ENCODE measurements at places on chromosomes 1 and 21.
A peak's percentile ranks its signal among the peaks of the same experiment; 100 is the strongest.

DNA sequence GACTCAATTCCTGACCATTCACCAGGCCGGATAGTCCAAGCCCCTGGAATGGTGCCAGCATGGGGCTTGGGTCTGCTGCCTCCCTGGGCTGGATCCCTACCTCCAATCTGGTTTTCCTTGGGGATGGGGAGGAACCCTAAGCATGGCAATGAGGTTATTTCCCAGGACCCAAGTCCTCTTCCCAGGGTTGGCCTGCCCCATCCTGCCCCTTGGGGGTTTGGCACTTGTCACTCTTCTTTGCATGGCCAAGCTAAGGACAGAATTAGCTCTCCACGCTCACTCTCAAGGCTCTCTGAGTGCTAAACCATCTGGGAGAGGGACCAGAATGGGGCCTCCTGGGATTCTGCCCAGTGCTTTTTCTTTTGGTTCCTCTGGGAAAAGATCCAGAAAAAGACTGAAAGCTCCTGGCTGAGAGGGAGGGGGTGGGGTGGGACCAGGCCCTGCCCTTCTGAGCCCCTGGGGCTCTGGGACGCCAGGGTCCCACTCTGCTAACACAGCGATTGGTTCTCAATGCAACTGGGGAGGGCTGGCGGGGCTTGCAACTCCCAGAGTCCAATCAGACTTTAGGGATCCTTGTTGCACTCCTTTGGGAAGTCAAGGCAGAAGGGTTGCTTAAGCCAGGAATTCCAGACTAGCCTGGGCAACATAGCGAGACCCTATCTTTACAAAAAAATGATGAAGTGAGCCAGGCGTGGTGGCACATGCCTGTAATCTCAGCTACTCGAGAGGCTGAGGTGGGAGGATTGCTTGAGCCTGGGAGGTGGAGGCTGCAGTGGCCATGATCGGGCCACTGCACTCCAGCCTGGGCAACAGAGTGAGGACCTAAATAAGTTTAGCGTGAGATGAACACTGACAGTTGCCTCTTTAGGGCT is 52.7 kb downstream of the DHRS3 start:
- no peak for DNase-seq

DNA sequence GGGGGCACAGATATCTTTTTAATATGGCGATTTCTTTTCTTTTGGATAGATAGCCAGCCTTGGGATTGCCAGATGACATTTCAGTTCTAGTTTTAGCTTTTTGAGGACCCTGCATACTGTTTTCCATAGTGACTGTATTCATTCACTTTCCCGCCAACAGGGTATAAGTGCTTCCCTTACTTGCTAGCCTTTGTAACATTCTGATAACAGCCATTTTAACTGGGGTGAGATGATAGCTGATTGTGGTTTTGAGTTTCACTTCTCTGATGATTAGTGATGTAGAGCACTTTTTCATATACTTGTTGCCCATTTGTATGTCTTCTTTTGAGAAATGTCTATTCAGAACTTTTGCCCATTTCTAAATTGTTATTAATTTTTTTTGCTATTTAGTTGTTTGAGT is 151.9 kb downstream of the NTPCR start:
- DNase-seq: no peak

DNA sequence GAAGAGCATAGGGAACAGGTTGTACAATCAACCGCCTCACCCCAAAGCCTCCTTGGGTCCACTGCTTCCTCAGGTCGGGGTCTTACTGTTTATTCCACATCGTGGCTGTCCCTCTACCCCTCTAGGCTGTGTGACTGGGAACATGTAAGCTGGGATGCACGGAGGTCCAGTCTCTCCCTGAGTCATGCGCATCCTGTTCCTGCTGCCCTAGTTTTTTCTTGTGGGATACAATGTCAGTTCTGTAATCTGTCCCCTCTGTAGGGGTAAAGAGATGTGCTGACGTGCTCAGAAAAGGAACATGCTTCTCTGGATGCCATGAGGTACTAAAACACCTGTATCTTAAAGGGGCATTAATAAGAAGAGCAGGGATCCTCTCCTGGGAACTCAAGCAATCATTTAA is 66.2 kb downstream of the SLC45A1 start:
- DNase-seq: no peak

DNA sequence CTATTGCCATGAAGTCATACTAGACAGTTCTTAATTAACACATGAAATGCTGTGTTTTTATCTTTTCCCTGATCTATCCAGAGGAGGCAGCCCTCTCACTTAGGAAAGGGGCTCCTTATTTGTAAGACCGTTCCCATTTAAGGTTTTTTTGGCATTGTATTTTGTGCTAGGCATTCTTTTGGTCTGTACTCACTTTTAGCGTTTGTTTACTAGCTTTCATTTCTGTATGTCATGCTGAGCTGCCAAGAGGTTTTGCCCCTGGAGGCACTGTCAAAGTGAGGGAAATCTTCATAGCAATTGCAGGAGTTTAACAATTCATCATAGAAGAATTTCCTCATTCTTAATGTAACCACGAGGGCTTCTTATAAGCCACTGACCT is 59.5 kb downstream of the MTR start:
- no peak for DNase-seq

DNA sequence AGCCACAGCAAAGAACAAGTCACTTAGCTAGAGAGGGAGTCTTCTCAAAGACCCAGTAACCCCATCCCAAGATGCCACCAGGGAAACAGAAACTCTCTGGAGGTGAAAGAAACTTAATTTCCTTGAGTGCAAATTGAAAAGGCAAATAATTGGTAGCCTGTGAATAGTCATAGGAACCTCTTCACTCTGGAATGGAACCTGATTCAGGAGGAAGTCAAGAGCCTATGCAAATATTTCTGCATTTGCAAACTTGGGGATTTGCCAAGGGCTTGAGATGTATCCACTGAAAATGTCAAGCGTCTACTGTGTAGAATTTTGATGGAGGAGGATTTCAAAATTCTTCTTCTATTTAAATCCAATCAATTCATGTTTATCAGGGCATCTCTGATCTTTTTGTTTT is 5.7 kb downstream of the HIVEP3 start:
- no peak for DNase-seq

DNA sequence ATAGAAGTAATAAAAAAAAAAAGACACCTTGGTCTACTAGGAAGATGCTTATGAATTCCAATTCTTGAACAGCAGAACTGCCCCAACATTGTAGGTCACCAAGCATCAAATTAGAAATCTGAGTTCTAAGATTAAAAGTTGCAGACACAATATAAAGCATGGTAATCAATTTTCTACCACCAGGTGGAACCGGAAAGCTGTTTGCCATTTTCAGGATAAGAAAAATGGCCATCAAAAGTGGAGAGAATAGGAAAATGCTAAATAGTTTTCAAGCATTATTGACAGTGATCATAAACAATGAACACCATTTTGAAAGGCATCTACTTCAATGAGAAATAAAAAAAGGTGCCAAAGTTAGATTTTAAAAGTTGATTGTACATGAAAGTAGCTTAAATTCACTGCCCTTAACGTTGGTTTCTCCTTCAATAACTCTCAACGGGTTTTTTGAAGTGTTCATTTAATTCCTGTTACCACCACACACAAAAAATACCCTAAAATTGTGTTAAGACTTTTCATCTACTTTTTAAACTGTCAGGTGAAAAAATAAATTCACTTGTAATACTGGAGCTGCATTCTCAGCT is 252.9 kb downstream of the KCNT2 start:
- DNase-seq: no peak

- DNase-seq: no peak
These were observed 5.2 kb upstream of the PIGC start for GRCh38 chr1:172448995-172449584.

- DNase-seq: no peak
These were observed 6.3 kb upstream of the EXO1 start for GRCh38 chr1:241841691-241842090.

DNA sequence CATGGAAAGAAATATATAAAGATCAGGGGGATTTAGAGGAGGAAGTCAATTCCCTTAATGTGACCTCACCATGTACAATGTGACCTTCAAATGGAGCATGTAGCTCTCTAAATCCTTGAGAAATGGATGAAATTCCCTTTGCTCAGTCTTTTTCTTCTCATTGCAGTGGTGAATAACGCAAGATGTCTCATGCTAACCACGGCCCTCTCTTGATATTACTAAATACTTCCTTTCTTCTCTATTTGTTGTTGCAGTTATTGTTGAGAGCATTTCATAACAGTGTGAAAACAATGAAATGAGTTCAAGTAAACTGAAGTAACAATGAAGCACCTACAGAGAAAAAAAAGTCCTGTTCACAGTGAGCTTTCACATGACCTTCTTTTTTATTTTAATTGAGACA is 55.6 kb downstream of the ZNF281 start:
- DNase-seq: no peak

DNA sequence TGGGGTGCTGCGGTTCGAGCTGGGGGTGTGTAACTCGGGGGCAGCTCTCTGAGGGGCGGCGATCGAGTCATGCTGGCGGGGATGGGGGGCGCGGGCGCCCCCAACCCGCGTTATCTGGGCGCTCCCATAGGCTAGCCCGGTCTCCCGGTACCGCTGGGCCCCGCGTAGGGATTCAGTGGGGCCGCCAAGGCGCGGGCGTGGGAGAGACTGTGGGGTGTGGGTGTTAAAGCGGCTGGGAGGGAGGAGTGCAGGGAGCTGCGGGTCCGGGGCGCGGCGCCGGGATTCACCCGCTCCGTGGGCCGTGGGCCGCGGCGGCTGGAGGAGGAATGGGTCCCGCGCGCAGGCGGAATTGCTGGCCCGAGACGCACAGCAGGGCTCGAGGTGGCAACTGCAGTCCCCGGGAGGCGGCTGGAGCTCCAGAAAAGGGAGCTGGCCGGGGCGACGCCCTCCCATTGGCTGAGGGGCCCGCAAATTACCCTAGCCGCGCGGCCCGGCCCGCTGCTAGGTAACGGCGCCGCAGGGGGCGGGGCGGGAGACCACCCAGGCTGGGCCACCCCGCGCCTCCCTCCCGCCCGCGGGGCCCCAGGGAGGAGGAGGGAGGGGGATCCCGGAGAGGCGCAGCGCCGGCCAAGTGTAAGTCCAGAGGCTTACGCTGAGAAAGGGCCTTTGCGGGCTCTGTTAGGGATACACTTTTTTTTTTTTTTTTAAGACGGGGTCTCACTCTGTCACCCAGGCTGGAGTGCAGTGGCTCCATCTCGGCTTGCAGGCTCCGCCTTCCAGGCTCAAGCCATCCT is at the start of gene PTCH2:
Gene PTCH2, minus strand, starts transcription at position 392 of the 794 bp plus-strand sequence. Its CDS starts 321 bp downstream, at position 71.
- DNase-seq: no peak

DNA sequence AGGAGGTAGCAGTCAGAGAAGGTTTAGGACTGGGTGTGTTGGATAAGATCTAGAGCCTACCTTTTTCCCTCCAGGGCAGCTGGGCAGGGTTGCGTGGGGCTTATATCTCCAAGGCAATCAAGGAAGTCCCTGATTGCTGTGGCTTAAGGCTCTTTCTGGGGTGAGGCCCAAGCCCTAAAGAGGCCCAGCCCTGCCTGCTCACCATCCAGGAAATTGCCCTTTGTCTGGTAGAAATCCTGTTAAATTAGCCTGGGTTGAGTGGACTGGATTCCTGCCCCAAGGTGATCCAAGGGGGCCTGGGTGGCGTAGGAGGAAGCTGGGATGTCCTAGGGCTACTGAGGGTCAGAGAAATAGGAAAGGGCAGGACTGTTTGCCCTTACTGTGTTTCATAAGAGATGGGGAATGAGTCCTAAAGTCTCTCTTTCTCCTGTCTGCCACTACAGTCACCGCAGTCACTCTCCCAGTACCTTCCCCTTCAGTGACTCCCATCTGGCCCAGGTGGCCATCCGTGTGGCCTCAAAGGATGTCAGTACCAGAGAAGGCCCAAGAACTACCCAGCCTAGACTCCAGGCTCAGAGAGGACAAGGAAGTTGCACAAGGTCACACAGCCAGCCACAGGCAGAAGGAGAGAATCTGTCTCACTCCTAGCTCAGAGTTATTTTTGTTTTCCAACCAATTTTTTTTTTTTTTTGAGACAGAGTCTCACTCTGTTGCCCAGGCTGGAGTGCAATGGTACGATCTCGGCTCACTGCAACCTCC is 25.8 kb downstream of the MFSD2A start:
- DNase-seq: no peak

DNA sequence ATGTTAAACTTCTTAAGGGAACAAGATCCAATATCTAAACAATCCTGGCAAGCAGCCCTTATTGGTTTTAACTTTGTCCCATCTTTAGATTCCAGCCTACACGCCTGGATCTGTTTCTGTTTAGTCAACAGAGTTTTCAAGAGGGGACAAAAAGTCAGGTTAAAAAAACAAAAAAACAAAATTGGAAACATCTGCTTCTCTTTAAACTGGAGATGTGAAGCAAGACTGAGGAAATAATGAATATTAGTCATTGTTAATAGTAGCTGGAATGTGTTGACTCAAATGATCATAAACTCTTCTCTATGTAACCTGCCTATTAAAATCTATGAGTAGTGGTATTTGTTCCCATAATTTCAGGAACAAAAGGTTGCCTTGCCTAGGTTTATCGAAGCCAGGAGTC is 55.0 kb downstream of the NID1 start:
- DNase-seq: no peak

GRCh38 chr1:89536555-89537341 is 12.1 kb downstream of the LRRC8B start:
- peak; percentile 17 for DNase-seq

GRCh38 chr1:234581063-234581714 is 28.8 kb downstream of the IRF2BP2 start:
- DNase-seq: no peak

GRCh38 chr1:193070386-193070753 is 11.0 kb downstream of the RO60 start:
- no peak for DNase-seq

DNA sequence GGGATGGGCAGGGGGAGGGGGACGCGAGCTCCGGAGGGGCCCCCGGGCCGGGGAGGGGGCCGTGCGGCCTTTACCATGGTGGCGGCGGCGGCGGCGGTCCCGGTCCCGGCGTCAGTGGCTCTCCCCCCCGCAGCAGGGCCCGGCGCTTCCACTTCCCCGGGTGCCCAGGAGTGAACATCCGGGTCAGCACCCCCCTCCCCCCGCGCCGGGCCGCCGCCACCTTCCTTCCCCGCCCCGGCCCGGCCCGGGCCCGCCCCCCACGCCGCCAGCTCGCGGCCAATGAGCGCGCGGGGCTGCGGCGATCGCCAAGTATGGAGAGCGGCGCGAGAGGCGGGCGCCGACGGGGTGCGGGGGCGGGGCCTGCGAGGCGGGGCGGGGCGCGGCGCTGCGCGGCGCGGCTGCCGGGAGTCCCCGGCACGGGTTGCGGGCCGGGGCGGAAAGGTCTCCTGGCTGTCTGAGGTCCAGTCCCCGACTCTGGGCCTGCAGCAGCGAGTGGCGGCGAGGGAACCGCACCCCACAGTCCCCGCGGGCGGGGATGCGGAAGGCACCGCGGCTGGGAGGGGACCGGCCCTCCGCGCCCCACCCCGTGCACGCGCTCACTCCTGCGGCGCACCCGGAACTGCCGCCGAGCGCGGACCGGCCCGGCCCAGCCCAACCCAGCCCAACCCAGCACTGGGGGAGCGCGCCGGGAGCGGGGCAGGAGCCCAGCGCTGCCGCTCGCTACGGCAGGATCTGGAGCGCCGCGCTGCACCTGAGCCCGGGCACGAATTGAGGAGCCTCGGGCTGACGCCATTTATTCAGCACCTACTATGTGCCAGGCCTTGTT is at the start of gene CAPZB:
Gene CAPZB, minus strand, starts transcription at position 178 of the 826 bp plus-strand sequence. Its CDS starts 101 bp downstream, at position 77.
- DNase-seq: peak; percentile 86

- DNase-seq: no peak
These were observed 12.2 kb downstream of the ADSS2 start for GRCh38 chr1:244439391-244440032.

- DNase-seq: no peak
These were observed 377.8 kb upstream of the RUNX1 start for GRCh38 chr21:35426897-35427296.

- no peak for DNase-seq
These were observed 128.5 kb downstream of the ZNF281 start for GRCh38 chr1:200281201-200281835.

GRCh38 chr1:57447551-57447950 is 23.7 kb upstream of the DAB1 start:
- DNase-seq: no peak

- no peak for DNase-seq
These were observed 45.9 kb downstream of the HHAT start for GRCh38 chr1:210374600-210374953.

Measured in stimulated activated CD4-positive, alpha-beta T cell treated with anti-CD3 and anti-CD28 coated beads, Interleukin-12 subunit alpha, Interleukin-12 subunit beta, amount 100 ng/mL, for 48 hours (primary cell).